ENCODE measurements at places on chromosomes 16 and 17.

DNA sequence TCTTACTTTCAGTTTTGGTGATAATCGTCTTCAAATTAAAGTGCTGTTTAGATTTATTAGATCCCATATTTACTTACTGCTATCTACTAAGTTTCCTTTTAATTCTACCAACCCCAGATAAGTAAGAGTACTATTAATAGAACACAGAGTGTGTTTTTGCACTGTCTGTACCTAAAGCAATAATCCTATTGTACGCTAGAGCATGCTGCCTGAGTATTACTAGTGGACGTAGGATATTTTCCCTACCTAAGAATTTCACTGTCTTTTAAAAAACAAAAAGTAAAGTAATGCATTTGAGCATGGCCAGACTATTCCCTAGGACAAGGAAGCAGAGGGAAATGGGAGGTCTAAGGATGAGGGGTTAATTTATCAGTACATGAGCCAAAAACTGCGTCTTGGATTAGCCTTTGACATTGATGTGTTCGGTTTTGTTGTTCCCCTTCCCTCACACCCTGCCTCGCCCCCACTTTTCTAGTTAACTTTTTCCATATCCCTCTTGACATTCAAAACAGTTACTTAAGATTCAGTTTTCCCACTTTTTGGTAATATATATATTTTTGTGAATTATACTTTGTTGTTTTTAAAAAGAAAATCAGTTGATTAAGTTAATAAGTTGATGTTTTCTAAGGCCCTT is 56.8 kb downstream of the HLF start:
- DNase-seq, result no peak

DNA sequence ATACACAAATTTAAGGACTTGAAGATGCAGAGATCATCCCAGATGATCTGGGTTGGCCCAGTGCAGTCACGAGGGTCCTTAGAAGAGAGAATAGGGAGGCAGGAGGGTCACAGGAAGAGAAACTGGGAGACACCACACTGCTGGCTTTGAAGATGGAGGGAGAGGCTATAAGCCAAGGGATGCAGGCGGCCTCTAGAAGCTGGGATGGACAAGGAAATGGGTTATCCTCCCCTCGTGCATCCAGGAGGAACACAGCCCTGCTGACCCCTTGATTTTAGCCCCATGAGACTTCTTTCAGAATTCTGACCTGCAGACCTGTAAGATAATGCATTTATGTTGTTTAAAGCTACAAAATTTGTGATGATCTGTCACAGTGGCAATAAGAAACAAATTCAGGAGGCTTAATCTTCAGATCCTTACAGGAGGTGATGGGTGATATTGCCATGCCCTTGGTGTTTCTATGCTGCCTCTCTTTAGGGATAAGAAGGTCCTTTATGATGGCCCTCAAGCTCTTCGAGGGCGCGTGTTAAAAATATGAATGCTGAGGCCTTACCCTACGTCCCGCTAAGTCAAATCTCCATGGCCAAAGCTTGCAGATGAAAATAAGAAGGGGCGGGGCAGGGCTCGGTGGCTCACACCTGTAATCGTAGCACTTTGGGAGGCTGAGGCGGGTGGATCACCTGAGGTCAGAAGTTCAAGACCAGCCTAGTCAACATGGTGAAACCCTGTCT is 1.5 kb upstream of the PRM2 start:
- no peak for DNase-seq

GRCh38 chr16:63925221-63925620 is 1196.6 kb downstream of the CDH11 start:
- no peak for DNase-seq

DNA sequence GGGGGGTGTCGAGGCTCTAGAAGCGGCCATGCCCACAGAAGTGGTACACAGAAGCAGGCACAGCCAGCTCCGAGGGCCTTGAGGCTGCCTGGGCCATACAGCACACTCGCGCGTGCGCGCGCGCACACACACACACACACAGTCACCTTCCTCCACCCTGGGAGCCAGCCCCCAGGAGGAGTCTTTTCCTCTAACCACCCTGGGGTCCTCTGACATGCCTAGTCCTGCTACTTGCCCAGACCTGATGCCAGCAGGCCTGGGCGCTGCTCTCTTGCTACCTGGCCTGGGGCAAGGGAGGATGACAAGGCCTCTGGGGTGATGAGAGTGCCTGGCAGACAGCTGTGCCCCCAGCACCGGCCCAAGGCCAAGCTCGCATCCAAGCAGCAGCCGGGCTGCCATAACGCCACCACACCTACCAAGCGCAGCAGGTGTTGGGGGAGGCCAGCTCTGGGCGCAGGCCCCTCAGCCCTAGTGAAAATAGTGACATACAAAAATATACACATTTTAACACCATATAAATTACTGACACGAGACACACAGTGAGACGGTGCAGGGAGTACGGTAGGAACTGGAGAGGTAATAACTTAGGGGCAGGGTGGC is 41.1 kb downstream of the TSC2 start:
- no peak for DNase-seq

DNA sequence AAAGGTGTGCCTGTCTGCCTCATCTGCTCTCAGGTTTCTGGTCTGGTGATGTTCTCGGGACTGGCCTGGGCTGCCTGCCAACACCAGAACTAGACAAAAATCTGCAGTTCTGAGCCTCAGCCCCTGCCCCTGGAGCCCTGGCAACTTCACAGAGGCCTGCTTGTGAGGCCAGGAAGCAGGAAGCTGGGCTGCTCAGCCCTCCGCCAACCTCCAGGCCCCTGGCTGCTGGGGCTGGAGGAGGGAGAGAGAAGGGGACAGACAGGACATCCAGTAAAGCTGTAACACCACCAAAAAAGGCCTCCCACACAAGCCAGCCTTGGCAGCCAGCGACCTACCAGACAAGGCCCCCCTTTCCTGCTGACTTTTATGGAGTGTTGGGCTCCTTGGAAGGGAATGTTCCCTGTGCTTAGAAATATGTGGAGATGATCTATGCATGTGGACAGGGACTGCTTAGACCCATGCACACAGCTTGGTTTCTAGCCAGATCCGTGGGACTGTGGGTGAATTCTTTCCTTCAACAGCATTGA is 157.6 kb downstream of the XYLT1 start:
- DNase-seq, result peak; percentile 74

DNA sequence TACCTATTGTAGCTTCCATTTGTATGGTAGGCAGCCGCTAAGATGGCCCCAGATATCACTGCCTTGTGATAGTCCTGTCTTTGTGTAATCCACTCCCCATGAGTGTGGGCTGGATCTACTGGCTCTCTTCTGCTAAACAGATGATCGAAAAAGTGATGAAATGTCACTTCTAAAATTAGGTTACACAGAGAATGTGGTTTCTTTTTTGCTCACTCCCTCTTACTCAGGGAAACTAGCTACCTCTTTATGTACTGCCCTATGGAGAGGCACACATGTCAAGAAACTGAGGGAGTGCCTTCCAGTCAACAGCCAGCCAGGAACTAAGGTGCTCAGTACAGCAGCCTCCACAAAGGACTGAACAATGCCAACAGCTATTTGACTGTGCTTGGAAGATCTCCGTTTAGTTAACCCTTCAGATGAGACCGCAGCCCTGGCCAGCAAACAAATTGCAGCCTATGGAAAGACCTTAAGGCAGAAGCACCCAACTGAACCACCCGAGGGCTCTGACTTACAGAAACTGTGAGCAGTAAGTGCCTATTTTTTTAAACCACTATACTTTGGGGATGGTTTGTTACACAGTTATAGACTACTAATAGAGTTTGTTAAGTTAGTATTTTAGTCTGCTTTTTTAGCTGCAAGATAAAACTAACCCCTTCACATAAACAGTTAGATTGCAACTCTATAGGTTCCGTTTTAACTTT is 113.2 kb upstream of the MAF start:
- no peak for DNase-seq

GRCh38 chr16:69431948-69432468 is 7.6 kb downstream of the CYB5B start:
- DNase-seq, result no peak

GRCh38 chr17:40824015-40824832 is 1.8 kb upstream of the KRT10 start:
- DNase-seq, result no peak

DNA sequence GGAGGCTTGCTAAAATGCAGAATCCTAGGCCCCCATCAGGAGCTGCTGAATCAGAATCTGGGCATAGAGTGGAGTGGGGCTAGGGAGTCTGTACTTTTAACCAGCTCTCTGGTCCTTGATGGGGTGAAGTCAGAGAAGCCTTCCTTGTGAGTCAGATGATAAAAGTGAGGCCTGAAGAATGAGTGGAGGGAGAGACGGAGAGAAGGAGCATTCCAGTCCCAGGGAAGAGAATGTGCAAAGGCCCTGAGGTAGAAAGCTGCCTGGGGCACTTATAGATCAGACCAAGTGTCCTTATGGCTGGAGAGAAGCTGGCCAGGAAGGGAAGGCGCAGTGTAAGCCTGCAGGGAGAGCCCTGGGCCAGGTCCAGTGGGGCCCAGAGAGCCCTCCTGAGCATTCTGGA is 235.1 kb upstream of the NLRP1 start:
- no peak for DNase-seq

GRCh38 chr16:85554889-85555718 is 58.0 kb upstream of the GSE1 start:
- DNase-seq, result peak; percentile 82

GRCh38 chr17:69820876-69821473 is 254.1 kb upstream of the KCNJ16 start:
- no peak for DNase-seq

DNA sequence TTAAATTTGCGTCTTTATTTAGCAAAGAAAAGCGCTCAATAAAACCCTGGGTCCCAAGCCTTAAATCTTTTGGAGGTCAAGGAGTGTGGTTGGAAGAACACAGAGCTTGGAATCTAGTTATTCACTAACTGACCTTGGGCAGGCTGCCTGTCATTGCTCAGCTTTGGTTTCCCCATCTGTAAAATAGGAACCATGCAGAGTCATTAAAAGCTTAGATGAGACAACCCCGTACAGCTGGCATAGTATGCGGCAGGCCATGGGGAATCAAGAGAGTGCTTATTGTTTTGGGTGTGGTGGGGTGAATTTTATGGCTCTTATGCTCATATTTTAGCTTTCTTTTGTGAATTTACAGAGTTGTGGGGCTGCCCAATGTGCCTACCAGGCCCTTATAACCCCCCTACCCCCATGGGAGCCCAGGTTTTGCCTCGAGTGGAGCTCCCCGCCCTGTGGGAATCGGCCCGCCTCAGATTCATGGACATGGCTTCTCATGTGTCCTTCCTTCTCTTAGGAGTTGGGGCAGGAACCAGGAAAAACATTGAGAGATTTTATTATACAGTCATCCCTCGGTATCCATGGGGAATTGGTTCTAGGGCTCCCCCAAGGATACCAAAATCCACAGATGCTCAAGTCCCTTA is 113.5 kb downstream of the CLEC16A start:
- no peak for DNase-seq

DNA sequence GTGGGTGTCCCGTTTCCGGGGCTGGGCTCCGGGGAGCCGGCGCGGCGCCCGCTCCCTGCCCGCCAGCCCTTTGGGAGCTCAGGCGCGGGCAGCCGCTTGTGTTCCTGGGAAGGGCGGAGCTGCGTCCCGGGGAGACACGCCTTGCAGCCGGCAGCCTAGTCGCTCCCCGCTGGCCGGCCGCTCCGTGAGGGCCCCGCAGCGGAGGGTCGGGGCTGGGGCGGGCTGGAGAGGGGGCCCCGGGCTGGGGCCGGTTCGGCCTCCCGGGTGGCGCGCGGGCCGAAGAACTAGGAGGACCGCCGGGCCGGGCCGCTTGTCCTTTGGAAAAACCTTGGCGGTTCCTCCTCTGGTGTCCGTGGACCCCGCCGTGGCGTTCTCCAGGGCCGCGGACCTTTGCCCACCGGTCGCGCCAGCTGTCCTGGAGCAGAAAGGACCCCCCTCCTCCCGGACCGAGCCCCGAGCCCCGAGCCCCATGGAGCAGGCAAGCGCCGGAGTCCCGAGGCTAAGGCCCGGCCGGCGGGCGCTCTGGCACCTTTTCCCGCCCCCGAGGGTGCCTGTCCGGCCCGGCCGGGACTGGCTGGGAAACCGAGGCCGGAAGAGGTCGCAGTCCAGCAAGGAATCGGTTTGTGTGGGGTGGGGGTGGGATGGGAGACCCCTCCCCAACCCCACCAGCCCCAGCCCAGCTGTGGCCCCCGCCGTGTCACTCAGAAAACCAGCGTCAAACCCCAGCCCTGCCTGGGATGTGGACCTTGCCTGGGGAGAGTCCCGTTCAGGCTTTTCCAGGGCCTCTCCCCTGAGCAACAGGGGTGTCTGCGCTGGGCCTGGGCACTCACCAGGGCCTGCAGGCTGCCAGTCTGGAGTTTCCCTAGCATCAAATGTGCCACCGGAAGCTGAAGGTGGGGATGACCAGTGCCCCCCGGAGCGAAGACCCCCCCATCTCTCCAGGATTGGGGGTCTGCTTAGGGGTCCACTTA is 6.8 kb upstream of the TBC1D3B start:
- DNase-seq, result peak; percentile 79

DNA sequence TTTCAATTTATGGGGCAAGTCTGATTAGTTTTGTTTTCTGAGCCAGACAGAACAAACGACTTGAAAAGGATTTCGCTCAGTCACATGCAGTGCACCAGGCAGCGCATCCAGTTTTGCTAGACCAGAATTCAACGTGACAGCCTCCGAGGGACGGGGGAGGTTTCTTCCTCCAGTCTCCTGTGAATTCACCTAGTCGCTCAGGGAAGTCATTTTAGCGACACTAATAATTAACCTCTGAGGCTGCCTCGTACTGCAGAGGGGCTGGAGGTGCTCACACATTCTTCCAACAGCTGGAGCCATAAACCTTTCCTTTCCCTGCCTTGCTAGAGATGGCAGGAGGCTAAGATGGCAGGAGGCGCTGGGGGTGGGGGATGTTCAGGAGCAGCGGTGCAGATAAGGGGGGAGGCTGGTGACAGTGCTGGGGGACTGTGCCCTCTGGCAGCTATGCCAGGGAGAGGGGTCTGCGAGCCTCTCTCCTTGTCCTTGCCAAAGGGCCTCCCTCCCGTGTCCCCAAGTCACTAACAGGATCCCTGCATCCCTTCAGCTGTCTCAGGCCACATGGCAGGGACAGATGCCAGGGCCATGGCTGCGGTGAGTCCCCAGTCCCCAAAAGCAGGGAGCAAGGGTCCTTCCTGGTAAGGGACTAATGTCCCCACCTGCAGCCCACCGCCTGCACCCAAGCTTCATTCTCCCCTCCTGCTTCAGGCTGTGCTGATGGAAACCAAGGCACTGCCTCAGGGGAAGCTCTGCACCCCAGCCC is 24.0 kb downstream of the MXRA7 start:
- no peak for DNase-seq

DNA sequence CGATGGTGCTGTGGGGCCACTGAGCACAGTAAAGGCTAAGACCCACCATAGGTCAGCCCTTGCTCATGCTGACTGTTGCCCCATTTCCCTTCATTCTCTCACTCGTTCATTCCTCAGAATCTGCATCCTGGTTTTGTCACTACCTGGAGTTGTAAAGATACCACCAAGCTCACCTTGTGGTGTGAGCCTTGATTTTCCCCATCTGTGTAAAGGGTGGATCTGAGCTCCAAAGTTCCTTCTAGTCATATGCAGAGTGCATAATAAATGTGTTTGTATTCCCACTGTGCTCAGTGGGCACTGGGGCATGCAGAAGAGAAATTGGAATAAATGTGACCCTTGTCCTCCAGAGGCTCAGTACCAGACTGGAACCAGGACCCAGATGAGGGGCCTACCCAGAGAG is 35.2 kb upstream of the MEOX1 start:
- DNase-seq, result no peak

Measured in left cardiac atrium (tissue), 4 donors.